ENCODE measurements at places on chromosomes 13 and 19. TPM values are rescaled to one million over a fixed set of nuclear protein-coding genes. Genes with fewer than 3 reads are reported as not detected.

DNA sequence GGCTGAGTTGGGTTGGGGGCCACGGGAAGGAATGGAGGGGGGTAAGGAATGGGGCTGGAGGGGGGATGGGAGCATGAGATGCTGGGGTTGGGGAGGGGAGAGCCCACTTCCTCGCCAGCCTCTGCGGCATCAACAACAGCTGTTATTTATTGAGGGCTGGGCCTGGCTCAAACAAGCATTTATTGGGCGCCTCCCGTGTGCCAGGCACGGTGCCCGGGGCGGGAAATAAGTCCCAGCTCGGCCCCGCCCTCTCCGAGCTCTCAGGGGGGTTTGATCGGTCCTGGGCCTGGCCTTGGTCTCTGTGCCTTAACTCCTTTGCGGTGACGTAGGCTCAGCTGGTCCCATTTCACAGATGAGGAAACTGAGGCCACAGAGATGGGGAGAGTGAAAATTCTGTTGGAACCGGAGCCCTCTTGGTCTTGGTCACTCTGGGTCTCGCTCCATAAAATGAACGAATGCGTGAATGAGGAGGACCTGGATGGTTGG lies 919 bp upstream of the ADAMTS10 start:
- H3K4me1 ChIP-seq = peaks cover 29% of the 10 kb centered on the region
- H3K4me3 ChIP-seq = peak overlapping the region; percentile 51

DNA sequence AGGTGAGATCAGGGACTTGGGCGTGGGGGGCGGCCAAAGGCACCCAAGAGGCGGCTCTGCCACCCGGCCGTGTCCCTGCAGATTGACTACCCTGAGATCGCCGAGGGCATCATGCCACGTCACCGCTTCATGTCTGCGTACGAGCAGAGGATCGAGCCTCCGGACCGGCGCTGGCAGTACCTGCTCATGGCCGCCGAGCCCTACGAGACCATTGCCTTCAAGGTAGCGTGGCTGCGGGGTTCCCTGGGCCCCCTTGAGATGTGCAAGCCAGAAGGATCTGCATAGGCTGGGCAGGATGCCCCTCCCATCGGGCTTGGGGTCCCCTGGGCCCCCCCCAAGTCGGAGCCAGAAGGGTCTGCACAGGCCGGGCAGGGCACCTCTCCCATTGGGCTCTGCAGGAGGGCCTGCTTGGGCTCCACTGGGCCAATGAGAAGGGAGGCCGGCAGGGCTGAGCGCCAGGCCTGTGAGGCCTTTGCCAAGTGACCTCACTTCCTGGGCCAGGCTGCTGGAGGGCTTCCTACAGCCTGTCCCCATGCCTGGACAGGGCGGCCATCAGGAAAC lies 2.2 kb upstream of the AMH start:
- peaks cover 12% of the 10 kb centered on the region for H3K4me1 ChIP-seq
- no peak for DNase-seq
- peaks cover 1% of the 10 kb centered on the region for H3K27me3 ChIP-seq
- no peak overlapping the region for H3K27ac ChIP-seq
- no peak overlapping the region for H3K4me3 ChIP-seq
- H3K36me3 ChIP-seq = peaks cover 18% of the 10 kb centered on the region

- no peaks in the 10 kb centered on the region for H3K27me3 ChIP-seq
- peaks cover 2% of the 10 kb centered on the region for H3K4me1 ChIP-seq
- peaks cover 36% of the 10 kb centered on the region for H3K36me3 ChIP-seq
- H3K4me3 ChIP-seq = no peak overlapping the region
- no peak overlapping the region for H3K27ac ChIP-seq
Measured at GRCh38 chr19:24059563-24060295, 27.3 kb upstream of the ZNF254 start.

DNA sequence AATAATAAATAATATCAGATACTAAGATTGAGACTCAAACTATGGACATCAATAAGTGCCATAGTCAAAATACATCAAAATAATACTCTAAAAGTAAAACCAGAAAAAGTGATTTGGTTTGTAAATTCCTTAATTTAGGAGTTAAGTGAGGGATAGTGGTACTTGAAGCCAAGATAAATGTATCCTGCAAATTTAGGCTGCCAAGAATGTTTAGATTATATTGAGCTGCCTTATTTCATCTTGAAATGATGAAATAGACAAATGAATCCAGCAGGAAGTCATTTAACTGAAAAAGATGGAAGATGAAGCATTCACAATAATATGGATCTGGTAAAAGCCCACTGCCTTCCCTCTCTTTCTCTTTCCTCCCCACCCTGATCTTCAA lies 112.3 kb downstream of the LRCH1 start:
- no peak for DNase-seq
- no peak overlapping the region for H3K4me3 ChIP-seq
- no peaks in the 10 kb centered on the region for H3K27me3 ChIP-seq

GRCh38 chr13:73228546-73228945 lies 169.7 kb downstream of the KLF5 start:
- no peaks in the 10 kb centered on the region for H3K36me3 ChIP-seq
- DNase-seq = peak; percentile 37
- peak overlapping the region; percentile 36 for H3K27ac ChIP-seq
- no peaks in the 10 kb centered on the region for H3K27me3 ChIP-seq
- peaks cover 42% of the 10 kb centered on the region for H3K4me1 ChIP-seq

DNA sequence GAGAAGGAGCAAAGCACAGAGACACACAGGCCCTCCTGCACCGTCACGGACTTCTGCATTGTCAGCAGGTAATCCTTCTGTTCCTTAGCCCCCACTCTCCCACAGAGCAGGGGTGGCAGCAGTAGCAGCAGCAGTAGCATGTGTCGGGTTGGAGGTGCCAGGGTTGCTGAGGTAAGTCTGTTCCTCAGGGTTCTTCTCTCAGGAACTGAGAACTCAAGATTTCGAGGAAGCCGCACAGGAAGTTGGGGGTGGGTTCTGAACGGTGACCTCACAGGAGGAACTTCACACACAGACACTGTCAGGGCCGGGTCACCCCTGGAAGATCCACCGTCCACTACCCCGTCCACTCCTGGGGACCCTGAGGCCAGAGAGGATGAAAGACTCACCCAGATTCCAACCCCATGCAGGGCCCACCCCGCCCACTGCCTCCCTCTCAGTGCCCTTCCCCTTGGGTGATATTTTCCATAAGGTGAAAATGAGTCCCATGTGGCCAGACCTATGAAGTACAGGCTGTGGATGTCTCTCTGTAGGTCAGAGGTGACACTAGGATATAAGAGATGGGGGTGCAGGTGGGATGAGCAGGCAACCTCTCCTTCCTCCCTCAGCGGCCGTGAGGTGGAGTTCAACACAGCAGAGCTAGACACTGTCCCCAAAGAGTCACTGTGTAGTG lies at the start of gene SIGLEC12:
TSS of gene SIGLEC12 (minus strand) at position 207 of the 670 bp plus-strand sequence. CDS start at position 140, 67 bp downstream.
- H3K4me3 ChIP-seq = no peak within 1 kb of the TSS
- H3K4me1 ChIP-seq = peaks cover 9% of the 10 kb centered on the region
- H3K27me3 ChIP-seq = no peaks in the 10 kb centered on the region
- peak; percentile 35 for DNase-seq
- H3K27ac ChIP-seq = no peak within 1 kb of the TSS
- H3K36me3 ChIP-seq = no peaks in the 10 kb centered on the region

DNA sequence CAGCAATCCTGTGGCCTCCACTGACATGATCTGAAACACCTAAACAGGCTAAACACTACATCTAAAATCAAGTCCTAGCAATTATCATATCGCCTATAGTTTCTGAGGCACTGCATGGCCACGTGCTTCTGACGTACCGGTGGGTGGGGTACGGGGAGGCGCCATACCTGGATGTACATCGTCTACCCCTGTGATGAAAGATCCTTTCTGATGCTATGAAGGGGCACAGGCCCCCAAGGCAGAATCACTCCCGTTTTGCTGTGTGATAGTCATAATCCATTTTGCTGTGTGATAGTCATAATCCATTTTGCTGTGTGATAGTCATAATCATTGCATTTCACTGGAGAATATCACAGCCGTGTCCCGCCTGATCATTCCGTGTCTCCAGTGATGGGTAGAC lies 118.7 kb upstream of the SOX1 start:
- DNase-seq = no peak
- H3K36me3 ChIP-seq = no peaks in the 10 kb centered on the region
- H3K4me1 ChIP-seq = no peaks in the 10 kb centered on the region
- H3K4me3 ChIP-seq = no peak overlapping the region
- H3K27ac ChIP-seq = no peak overlapping the region

- DNase-seq = no peak
- H3K27ac ChIP-seq = no peak overlapping the region
- H3K36me3 ChIP-seq = peaks cover 6% of the 10 kb centered on the region
- peaks cover 28% of the 10 kb centered on the region for H3K4me1 ChIP-seq
Measured at GRCh38 chr13:52162279-52163101, 3.1 kb upstream of the NEK3 start.

DNA sequence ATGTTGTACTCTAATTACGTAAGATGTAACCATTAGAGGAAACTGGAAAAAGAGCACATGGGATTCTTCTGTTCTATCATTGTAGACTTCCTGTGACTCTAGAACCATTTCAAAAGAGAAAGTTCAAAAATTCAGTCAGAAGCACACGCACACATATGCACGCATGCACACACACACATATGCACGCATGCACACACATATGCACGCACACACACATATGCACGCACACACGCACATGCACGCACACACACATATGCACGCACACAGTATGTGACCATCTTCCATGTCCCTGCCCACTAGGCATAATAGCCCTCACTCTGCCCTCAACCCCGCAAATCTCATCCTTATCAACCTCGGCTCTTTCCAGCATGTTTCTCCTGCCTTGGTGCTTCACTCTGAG lies 14.0 kb downstream of the GP6 start:
- no peaks in the 10 kb centered on the region for H3K27me3 ChIP-seq
- peaks cover 4% of the 10 kb centered on the region for H3K4me1 ChIP-seq
- no peak overlapping the region for H3K4me3 ChIP-seq
- no peak for DNase-seq
- peaks cover 27% of the 10 kb centered on the region for H3K36me3 ChIP-seq
- no peak overlapping the region for H3K27ac ChIP-seq

DNA sequence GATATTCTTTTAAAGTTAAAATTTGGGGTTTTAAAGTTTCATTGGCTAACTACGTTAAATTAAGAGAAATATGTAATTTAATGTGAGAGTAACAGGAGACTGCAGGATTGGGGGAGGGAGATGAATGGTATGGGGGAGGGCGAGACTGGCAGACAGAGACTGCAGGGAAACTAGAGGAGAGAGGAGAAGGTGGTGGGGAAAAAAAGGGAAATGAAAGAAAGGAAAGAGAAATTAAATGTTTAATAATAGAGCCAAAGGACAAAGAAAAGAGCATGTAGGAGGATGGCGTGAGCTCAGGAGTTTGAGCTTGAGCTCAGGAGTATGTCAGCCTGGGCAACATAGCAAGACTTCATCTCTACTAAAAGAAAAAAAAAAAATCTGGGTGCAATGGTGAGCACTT lies 115.9 kb downstream of the RFC3 start:
- H3K4me3 ChIP-seq = no peak overlapping the region
- no peaks in the 10 kb centered on the region for H3K27me3 ChIP-seq
- H3K27ac ChIP-seq = no peak overlapping the region
- H3K4me1 ChIP-seq = no peaks in the 10 kb centered on the region

DNA sequence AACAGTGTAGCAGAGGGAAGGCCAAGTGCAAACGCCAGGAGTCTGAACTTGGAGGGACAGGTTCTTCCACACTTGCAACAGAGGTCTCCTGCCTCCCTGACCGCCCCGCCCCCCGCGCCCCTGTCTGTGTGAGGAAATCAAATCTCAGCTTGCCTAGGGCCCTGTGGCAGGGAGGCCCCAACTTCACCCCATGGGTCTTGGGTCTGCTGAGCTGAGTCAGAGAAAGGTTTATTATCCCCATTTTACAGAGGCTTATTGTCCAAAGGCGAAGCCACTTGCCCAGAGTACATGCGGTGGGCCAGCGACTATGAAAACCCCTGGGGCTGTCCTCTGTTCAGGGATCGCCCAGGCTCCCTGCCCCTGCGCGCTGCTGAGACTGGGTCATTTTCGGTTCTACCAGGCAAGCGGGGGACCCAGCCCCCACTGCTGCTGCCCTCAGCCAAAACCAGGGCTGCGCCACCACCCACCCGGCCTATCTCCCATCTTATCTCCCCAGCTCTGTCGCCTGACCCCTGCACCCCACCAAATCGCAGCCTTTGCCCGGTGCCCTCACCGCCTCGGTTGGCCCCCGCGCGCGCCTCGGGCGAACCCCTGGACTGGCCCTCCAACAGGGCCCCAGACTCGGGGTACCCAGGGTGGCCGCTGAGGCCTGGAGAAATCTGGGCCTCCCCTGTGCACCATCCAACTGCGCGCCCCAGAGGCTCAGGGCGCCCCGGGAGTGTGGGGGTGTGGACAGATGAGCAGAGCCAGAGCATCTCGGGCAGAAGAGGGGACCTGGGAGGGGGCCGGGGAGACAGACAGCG lies 850 bp upstream of the CERS4 start:
- no peak overlapping the region for H3K27ac ChIP-seq
- H3K36me3 ChIP-seq = peaks cover 2% of the 10 kb centered on the region
- peaks cover 29% of the 10 kb centered on the region for H3K4me1 ChIP-seq
- H3K4me3 ChIP-seq = peak overlapping the region; percentile 71
- H3K27me3 ChIP-seq = no peaks in the 10 kb centered on the region
- no peak for DNase-seq

DNA sequence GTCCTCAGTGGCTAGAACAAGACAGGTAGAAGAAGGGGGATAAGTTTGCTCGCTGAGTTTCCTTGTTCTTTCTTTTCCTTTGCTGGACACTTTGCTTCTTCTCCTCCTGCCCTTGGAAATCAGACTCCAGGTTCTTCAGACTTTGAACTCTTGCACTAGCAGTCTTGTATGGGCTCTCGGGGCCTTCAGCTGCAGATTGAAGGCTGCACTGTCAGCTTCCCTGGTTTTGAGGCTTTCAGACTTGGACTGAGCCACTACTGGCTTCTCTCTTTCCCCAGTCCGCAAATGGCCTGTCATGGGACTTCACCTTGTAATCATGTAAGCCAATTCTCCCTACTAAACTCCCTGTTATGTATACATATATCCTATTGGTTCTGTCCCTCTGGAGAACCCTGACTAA lies 379.8 kb downstream of the NDFIP2 start:
- H3K4me1 ChIP-seq = no peaks in the 10 kb centered on the region
- H3K27ac ChIP-seq = no peak overlapping the region
- H3K4me3 ChIP-seq = no peak overlapping the region
- no peak for DNase-seq

Gene LRFN3
- 4.0 TPM for total RNA-seq

Gene C19orf81
- total RNA-seq = 1.7 TPM

Gene HOOK2
- 14.9 TPM for total RNA-seq

Gene UBE2L5
- total RNA-seq = not detected

Gene LGALS7
- not detected for total RNA-seq

Gene ZAR1L
- not detected for total RNA-seq

Gene KLC3
- not detected for total RNA-seq

Gene FFAR3
- total RNA-seq = 5.3 TPM

Gene CD37
- 182 TPM for total RNA-seq

Gene IRGC
- total RNA-seq = not detected

Gene SLC7A10
- total RNA-seq = not detected

Data from activated naive CD4-positive, alpha-beta T cell treated with anti-CD3 and anti-CD28 coated beads for 36 hours (primary cell).